Kidney glomerular epithelial cell (primary cell): ENCODE measurements at places on chromosomes 16 and 17.

- no peak for DNase-seq
Measured at GRCh38 chr17:76683011-76683755, 27.6 kb downstream of the MXRA7 start.

DNA sequence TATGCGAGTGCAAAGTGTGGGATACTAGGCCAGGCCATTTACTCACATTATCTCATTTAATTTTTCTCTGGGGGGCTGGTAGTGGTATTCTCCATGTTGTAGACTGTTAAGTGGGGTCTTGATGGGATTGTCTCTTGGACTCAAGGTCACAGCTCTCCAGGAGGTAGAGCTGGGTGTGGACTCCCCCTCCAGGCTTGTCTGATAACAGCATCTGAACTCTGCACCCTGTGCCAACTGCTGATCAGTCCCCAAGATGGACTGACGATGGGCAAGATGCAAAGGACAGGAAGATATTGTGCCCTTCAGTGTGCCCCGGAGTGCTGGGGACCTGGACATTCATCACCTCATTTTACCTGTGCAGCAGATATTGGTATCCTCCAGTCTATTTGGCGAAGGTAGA is 147.8 kb downstream of the MSI2 start:
- DNase-seq, result no peak

GRCh38 chr17:63514974-63515373 is 8.2 kb upstream of the KCNH6 start:
- DNase-seq, result no peak

- peak; percentile 72 for DNase-seq
Measured at GRCh38 chr17:38871247-38872015, 1.6 kb downstream of the LASP1 start.

GRCh38 chr16:89484041-89484501 is 6.3 kb downstream of the ANKRD11 start:
- DNase-seq, result no peak

DNA sequence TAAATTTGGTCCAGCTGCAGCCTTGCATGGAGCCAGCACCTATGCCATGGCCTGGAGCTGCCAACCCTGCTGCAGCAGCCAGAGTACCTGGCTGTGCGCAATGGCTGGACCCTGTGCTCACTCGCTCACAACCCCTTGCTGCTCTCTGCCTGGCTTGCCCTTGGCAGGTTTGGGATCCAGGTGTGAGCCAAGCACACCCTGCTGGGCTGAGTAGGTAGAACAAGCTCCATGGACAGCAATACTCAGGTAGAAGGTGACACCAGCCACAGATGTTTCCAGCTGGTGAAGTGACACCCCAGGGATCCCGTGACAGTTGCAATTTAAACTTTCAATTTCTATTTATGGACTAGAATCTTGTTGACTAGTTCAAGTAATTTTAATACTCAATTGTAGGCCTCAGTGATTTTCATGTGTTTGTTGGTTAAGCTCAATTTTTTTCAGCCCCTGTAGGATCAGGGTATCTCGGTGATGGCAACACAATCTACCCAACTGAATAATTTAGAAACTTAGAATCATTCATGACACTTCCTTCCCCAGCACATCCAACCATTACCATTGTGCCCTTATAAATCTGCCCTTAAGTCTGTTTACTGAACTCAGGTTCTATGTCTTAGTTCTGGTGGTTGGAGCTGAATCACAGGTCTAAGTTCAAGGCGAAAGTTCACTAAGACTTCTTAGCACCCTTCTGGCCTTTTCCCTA is 480.0 kb downstream of the PMP22 start:
- DNase-seq, result no peak

DNA sequence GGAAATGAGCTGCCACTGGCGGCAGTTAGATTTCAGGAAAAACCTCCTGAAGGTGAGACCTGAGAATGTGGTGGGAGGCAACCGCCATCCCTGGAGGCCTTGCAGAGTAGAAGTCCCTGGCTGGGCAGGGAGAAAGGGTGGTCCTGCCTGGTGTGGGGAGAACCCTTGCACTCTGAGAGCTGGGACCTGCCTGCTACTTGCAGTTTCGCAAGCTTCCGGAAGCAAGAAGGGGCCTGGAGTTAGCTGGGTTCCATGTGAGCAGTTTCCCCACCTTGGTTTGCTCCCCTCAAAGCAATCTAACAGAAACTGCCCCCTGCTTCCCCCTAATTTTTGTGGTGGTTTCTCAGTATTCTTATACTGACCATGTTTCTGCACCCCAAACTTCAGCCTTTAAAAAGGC is 6.5 kb downstream of the ZNF629 start:
- DNase-seq, result no peak

DNA sequence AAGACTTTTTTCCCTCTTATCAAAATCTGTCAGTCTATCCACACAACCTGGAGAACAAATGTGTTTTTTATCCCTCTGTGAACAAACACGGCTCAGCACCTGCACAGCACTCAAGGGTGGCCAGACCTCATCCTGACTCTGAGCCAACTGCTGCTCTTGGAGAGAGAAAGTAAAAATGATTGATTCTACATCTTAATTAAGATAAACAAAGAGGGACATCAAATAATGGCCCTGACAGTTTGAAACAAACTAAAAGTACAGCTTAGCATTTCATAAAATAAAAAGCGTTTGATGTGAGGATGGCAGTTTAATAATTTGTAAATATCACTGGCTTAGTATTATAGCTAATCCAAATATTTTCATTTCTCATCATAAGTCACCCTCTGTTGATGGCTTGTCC is 106.2 kb downstream of the SNX11 start:
- DNase-seq, result no peak

- DNase-seq, result no peak
Measured at GRCh38 chr17:65055280-65055707, 1.2 kb downstream of the GNA13 start.

- no peak for DNase-seq
Measured at GRCh38 chr17:68292689-68293040, 1.4 kb downstream of the ARSG start.

DNA sequence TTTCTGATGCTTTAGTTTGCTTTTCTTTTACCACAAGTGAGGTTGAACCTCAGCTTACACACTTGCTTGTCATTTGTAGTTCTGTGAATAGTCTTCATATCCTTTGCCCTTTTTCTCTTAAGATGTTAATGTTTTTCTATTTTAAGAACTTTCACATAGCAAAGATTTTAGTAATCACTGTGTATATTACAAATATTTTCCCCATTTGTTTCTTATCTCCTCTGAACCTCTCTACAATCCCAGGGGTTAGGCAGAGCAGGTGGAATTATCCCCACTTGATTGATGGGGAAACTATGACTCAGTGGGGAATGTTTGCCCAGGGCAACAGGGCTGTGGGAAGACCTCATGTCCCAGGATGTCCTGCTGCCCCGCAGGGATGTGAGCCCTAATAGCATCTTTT is 11.7 kb upstream of the MYH3 start:
- no peak for DNase-seq

- peak; percentile 13 for DNase-seq
Measured at GRCh38 chr17:59105852-59106462, 723 bp downstream of the TRIM37 start.

- DNase-seq, result no peak
Measured at GRCh38 chr17:55480631-55481315, 30.5 kb downstream of the SMIM36 start.

DNA sequence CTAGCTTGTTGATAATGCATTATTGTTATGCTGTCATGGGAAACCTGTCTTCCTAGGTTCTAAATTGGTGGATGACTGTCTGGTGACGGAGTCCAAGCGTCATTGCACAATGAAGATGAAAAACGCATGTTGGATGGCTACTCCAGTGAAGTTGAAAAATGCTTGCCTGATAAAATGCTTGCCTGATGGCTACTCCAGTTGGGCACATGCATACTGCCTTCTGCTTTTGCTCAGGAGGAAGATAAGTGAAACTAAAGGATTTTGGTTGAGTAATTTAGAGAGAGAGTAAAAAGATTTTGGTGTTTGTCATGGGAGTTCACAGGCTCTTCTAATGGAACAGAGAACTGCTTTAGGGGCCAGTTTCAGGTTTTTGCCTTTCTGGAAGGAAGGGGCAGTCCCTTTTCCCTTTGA is 118.6 kb downstream of the PRKCA start:
- no peak for DNase-seq

GRCh38 chr17:50949989-50950877 is 84.1 kb upstream of the TOB1 start:
- DNase-seq, result peak; percentile 95
